ENCODE measurements at places on chromosomes 1 and 21.

DNA sequence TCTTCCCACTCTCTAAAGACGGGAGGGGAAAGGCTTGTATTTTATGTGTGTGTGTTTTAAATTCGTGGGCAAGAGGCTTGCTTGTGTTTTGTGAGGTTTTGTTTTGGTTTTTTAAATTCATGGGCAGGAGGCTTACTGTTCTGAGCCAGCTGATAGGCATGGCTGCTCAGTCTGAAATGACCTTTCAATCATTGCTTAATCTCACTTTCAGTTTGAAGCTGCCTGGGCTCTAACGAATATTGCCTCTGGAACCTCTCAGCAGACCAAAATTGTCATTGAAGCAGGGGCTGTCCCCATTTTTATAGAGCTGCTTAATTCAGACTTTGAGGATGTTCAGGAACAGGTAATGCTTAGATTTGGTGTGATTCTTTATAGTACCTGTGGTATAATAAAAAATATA, 20.3 kb upstream of the TXLNA start:
- no peak for DNase-seq

- no peak for DNase-seq
Observed at GRCh38 chr21:33281096-33281652, 15.0 kb downstream of the IL10RB start.

DNA sequence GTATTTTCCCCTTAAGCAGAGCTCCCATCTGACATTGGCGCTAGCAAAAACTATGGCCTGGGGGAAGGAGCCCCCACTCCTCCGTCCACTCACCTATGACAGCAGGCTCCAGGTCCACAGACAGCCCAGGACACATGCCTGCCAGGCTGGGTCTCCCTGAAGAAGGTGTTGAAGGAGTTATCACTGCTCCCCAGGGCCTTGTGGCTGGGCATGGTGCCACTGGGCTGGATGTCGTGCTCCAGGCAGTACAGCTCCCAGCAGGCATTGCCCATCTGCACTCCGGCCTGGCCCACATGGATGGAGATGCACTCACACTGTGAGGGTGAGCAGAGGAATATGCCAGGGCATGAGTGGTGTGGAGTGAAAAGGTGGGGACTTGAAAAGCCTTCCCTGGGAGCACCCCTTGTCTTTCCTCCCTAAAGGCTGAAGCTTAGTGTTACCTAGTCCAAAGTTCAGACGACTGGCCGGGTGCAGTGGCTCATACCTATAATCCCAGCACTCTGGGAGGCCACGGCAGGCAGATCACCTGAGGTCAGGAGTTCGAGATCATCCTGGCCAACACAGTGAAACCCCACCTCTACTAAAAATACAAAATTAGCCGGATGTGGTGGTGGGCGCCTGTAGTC, 30.0 kb downstream of the RABIF start:
- no peak for DNase-seq

- no peak for DNase-seq
Observed at GRCh38 chr1:180255536-180256340, 25.7 kb downstream of the LHX4 start.

DNA sequence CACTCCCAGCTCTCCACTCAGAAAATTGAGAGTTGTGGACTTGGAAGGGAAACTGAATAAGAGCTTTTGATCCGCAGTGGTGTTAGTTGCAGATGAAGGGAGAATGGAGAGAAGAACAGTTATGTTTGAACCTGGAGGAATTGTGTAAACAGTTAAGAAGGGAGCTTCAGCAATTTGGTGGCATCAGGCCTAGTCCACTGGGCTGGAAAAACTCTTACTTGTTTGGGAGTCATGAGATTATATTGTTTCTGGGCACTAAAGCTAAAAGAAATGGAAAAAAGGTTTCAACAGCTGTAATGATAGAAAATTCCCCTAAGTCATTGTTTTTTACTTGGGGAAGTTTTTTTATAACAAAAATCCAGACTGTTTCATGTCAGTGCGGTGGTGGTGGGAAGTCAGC, 256.1 kb upstream of the C1orf87 start:
- no peak for DNase-seq

GRCh38 chr1:85894651-85895050, 186.4 kb upstream of the ZNHIT6 start:
- DNase-seq = peak; percentile 1

- DNase-seq = peak; percentile 57
Observed at GRCh38 chr1:226723657-226724532, 15.2 kb downstream of the ITPKB start.

DNA sequence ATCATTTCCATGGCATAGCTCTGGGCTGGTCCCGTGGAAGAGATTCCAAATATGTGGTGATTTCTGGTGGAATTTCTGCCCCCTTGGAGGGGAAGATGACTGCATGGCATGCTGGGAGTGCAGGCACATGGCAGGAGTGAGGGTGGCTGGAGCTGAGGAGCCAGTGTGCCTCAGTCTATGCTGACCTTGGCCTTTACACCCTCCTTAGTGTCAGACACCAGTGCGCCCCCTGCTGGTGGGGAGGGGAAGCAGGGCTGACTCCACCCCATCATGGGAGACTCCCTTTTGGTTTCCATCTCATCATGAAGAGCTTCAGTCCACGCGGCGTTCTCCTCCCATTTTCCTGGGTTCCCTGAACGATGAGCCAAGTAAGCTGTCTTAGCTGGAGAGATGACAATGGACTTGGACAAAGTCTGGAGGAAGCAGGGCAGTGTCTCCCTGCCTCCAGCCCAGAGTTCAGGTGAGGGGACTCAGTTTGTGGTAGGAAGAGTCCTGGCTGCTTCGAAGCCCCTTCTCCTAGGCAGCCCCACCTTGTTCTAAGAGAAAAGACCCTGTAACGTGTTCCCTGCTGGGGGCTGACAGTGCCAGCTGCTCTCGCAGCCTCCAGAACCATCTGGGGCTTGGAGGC, 10.3 kb downstream of the ALX3 start:
- DNase-seq = peak; percentile 16

DNA sequence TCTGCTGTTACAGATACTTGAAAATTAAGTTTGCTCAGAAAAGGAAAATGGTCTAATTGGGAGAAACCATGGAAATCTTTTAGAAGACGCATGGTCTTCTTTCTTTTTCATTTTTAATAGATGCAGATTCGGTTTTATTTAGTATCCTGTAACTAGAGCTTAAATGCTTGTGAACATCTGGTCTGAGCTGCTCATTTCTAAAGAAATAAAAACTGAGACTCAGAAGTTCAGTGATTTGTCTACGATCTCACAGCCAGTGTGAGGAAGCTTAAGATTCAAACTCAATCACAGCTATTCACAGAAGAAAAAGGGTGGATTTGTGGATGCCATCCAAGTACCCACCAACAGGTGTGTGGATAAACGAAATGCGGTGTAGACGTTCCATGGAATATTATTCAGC, 80.0 kb upstream of the TIAM1 start:
- DNase-seq = no peak

GRCh38 chr1:24894002-24894401, 36.1 kb downstream of the RUNX3 start:
- DNase-seq = no peak

- no peak for DNase-seq
Observed at GRCh38 chr1:175635092-175635491, 108.3 kb downstream of the TNR start.

- no peak for DNase-seq
Observed at GRCh38 chr1:16165548-16165947, 9.7 kb upstream of the EPHA2 start.

- DNase-seq = no peak
Observed at GRCh38 chr1:18722270-18722669, 91.6 kb downstream of the PAX7 start.

DNA sequence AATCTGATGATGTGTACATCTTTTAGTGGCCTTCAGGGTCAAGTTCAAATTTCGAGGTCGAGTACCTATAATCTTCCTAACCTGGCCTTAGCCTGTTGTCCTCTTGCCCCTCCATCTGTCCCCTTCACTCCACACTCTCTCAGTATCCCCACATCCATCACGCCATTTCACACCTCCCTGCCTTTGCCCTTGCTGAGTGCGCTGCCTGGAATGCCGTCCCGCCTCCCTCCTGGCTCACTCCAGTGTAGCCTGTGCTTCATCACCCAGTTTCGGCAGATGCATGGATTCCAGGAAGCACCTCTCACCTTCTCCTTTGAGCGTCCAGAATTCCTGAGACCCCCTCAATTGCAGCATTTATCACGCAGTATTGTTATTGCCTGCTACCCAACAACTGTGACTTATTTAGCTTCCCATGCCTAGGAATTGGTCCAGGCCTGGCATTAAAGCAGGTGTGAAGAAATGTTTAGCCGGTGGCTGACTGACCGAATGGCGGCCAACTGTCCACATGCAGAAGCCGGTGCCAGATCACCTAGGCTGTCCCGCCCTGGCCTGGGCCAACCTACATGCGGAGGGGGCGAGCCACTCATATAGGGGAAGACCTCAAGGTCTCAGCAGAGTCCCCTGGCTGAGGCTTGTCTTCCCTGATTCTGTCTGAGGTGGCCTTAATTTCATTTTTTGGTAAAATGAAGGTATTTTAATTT, 34.5 kb downstream of the MYOM3 start:
- no peak for DNase-seq

All from A172 (cell line).